ENCODE measurements at places on chromosomes 4 and X.

DNA sequence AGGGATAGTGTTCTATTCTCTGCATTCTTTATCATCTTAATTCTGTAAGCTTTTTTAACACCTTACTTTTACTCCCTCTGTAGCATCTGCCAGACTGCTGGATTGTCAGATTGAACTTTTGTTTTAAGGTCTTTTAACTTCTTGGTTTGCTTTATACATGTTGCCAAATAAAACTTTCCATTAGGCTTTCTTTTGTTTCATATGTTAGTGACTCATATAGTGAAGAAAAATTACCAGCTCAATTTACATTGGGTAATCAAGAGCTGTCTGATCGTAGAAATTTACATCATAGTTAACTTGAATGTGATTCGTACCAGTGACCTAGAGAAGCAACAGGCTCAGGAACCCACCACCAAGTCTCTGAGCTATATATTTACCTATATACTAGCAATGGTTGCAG lies 28.5 kb upstream of the KLHL4 start:
- no peak for DNase-seq

DNA sequence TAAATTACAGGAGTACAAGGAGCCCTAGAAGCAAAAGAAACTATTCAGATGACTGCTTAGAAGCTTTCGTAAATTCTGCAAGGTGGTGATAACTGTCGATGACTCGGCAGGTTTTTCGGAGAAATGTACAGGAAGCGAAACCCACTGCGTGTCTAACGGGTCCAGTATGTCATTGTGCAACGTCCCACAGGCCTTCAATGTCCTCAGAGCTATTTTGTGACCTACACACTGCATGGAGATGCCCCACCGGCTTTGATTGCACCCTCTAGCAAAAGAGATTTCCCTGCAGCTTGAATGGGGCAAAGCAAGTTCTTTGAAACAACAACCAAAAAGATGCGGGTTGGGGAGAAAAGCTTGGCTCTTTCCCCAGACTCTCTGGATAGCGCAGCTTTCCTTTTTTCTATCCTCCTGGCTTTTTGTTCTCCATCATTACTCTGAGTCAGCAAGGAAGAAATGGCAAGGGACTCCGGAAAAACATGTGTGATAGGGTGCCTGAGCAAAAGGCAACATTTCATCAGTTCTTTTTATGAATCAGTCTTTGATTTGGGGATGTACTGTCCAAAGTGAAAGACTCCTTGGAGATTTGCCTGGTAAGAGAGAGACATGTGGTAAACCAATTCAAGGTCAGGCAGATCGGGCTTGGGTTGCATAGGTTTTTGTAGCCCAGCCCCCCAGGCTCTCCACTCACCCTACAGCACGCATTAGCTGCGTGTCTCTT lies 112.0 kb upstream of the TBL1X start:
- peak; percentile 70 for DNase-seq

DNA sequence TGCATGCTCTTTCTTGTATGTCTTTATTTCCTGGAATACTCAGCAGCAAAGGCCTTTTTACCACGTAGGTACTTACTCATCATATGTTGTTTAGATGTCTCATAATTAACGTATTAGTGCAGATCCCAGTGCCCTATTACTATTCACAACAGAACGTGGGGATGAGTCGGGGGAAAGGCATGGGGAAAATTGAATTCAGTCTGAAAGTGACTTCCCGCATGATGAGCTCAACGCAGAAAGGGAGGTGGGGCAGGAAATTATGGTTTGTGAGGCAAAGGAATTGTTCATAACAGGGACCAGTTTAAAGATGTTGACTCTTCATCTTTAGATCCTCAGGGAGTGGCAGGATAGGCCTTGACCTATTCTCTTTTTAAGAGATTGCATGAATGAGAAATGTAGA lies 2.0 kb upstream of the TMPRSS11D start:
- DNase-seq = no peak

- DNase-seq = no peak
Observed at GRCh38 chr4:76276813-76277212, 25.3 kb downstream of the FAM47E start.

GRCh38 chrX:148422526-148422925 lies 77.9 kb upstream of the AFF2 start:
- DNase-seq = no peak

- DNase-seq = no peak
Observed at GRCh38 chrX:16603822-16604221, 46.1 kb upstream of the S100G start.

DNA sequence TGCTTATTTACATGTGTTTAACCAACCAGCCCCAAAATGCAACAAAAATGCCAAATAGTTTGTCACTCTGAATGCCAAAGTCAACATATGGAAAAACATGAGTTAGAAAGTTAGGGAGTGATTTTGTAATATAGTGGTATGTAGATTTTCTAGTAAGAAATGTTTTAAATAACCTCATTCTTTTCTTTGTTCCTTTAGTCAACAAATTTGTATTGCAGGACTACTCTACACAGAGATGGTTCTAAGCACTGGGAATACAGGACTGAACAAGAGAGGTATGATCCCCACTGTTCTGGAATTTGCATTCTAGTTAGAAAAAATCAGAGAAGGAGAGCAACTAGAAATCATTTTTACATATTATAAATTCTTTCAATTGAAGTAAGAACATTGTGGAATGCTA lies 218.8 kb upstream of the ANXA10 start:
- DNase-seq = no peak
